Stimulated activated CD8-positive, alpha-beta memory T cell treated with anti-CD3 and anti-CD28 coated beads, Interleukin-7, amount 100 ng/mL, for 1 hour (primary cell): ENCODE measurements at places on chromosomes 12 and 14.

DNA sequence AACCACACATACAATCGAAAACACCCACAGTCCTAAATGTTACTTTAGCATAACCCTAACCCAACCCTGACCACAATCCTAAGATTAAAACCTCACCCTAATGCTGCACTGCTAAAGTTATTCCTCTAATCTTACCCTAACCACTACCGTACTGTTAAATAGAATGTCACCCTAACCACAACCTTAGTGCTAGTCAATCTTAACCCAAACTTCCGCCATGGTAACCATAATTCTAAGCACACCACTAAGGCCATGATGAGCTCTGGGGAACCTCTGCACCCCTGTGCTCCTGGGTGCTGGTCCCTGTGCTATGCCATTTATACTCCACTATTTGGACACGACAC lies 38.0 kb downstream of the LTBP2 start:
- no peak for DNase-seq

- no peak for DNase-seq
These were observed 242.2 kb downstream of the SOX5 start for GRCh38 chr12:23707270-23707669.

GRCh38 chr12:43294147-43294546 lies 257.9 kb downstream of the ADAMTS20 start:
- DNase-seq, result no peak

- no peak for DNase-seq
These were observed 112.0 kb downstream of the ANO6 start for GRCh38 chr12:45327823-45328383.

DNA sequence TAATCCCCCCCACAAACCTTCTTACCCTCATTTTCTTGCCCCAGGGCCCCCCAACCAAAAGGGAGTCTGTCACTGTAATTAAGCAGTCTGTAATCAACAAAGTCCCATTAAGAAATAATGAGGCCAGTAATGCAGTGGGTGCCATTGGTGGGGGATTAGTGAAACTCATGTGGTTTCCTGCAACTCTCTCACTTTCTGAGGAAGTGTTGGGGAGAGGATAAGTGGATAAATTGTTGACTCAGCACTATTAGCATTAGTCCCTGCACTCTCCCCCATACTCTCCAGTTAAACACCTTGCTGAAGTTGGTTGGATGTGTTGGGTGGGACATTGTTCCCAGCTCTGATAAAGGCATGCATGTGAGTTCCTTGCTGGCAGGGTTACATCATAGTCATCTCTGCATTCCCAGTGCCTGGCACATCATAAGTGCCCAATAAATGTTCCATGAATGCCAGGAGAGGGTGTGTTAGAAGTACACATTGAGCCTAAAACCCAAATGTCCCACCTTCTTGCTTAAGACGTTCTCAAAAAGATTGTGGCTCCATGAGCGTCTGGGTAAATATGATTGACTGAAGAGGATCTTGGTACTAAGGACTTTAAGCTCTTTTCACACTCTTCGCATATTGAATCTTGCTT lies 45.8 kb upstream of the HOXC13 start:
- no peak for DNase-seq

DNA sequence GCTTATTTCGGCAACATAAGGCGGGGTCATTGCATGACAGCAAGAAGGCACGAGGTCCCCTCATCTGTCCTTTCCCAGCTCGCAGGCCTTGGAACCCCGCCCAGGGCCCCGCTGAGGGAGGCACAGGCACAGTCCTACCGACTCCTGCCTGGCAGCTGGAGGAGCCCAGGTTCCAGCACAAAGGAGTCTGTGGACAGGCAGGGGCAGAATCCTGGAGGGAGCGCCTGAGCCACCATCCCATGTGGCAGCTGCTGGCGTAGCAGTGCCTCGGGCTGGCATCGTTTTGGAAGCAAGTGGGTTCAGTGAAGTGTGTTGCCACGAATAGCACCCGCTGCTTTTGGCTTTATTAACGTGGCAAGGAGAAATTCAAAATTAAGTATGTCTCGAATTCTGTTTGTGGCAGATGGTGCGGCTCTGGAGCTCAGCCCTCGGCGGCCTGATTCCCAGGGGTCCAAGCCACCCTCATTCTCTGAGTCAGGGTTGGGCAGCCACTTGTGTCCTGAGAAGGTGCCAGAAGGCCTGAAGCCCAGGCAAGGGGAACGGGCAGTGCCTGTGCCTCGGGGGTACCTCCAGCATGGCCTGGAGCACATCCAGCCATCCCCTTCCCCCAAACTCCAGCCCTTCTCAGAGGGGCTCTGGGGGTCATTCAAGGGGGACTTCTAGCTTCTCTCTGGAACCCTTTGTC lies 35.9 kb downstream of the SLC8B1 start:
- no peak for DNase-seq

- no peak for DNase-seq
These were observed 92.5 kb upstream of the EIF5 start for GRCh38 chr14:103241531-103241930.

- DNase-seq, result peak; percentile 91
These were observed 6.8 kb upstream of the BAZ2A start for GRCh38 chr12:56636675-56637540.

GRCh38 chr12:18747895-18748294 lies 10.0 kb downstream of the CAPZA3 start:
- DNase-seq, result no peak

DNA sequence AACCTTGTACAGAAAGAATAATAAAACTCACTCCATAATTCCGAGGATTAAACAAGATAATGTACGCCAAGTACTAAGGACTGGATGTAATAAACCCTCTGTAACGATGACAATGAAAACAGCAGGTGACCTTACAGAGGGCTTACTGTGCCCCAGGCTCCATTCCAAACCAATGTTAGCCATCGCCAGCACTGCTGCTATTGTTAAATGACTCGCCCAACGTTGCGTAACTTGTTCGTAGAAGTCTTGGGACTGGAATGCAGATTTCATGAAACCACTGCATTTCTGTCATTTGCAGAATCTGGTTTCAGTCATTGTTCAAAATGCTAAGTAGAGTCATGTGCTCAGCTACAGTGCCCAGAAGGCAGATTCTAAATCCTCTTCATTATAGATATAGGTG lies 728 bp upstream of the STON2 start:
- no peak for DNase-seq

DNA sequence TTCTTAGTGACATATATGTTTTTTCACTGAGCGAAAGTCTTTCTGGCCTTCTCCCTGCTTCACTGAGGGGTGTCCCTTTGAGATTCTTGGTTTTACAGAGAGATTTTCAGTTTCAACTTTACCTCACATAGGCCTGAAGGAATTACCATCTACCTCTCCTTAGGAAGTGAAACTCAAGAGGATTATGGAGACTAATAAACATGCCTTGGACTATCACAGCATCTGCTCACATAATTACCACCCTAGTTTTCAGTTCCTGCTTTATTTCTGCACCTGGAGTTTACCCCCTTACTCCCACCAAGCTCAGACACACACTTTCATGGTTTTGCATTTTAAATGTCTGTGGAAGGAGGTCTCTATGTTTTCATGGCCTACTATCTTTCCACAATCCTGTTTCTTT lies 118.3 kb upstream of the SCAF11 start:
- no peak for DNase-seq

GRCh38 chr12:82688035-82688501 lies 1.4 kb downstream of the TMTC2 start:
- no peak for DNase-seq

DNA sequence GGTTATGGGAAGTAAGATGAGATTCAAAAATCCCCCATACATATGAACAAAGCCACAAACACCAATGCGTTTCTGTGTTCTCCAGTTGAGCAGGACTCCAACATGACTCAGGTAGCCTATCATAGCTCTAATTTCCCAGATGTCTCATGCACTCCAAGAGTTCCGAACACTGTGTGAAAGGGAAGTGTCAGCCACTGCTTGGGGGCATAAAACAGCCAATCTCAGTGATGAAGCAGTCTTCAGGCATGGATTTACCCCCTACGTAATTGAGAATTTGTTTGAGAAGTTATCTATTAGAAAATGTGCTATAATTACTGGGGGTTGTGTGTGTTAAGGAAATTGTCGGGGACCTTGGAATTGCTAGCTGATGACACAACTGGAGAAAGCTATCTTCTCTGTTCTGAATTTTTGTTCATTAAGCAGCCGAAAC lies 153.9 kb upstream of the AVPR1A start:
- DNase-seq, result no peak

DNA sequence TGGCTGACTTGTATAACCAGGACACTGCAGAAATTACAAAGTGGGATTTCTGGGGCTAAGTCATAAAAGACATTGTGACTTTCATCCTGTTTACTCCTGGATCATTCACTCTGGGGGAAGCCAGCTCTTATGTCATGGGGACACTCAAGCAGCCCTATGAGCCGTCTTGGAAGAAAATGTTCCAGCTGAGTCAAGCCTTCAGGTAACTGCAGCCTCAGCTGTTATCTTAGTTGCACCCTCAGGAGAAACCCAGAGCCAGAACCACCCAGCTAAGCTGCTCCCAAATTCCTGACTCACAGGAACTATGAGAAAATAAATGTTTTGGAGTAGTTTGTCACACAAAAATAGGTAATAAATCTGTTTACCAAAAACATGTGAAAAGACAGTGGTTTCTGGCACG lies 43.1 kb upstream of the GXYLT1 start:
- no peak for DNase-seq

- DNase-seq, result no peak
These were observed 59.2 kb upstream of the PELI2 start for GRCh38 chr14:56059054-56059453.

- DNase-seq, result no peak
These were observed 72.8 kb downstream of the ANKS1B start for GRCh38 chr12:99911967-99912366.

DNA sequence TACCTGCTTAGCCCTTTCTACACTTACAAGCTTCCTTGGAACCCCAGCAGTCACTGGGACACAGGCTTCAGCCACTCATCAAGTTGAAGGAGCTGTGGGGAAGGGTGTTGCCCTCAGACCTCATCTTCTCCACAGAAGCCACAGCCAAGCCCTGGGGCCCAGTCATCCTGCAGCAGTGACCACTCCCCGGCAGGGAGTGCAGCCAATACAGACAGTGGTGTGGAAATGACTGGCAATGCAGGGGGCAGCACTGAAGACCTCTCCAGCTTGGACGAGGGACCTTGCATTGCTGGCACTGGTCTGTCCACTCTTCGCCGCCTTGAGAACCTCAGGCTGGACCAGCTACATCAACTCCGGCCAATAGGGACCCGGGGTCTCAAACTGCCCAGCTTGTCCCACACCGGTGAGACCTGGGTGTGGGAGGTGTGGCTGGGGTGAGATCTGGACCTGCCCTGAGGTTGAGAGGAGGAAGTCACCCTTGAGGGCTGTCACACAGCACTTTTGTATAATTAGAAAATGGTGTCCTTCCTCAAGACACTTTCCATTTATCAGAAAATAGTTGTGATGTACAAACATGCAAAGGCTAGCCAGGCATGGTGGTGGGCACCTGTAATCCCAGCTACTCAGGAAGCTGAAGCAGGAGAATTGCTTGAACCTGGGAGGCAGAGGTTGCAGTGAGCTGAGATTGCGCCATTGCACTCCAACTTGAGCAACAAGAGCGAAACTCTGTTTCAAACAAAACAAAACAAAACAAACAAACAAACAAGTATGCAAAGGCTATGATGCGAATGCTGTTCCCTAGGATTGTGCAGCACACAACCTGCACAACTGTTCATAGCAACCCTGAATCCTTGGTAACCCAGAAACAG lies 9.9 kb downstream of the GLI1 start:
- DNase-seq, result no peak

DNA sequence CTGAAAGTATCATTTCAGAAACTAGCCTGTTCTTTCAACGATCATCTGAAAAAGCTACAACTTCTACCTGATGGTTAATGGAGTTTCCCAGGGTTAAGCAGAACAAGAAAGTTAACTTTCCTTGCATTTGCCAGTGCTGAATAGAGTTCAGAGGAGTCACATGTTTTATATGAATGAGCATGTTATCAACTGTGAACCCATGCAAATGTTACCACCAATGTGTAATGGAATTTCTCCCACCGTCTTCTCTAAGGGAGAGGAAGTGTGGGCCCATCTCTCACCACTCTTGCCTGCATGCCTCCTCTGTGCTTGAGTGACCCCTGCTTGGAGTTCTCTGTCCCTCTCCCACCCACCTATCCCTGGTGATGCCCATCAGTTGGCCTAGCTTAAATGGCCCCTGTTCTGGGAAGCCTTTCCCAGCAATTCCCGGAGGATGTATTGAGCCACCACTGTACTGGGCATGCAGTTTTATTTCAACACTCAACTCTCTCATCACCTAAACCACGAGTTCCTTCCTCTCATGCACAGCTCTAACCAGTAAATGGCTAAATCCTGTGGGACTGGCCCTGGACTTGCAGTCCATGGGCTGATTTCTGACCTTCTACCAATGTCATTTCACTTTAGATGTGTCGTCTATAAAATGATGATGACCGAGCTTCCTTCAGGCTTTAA lies 159.8 kb downstream of the RPAP3 start:
- no peak for DNase-seq

DNA sequence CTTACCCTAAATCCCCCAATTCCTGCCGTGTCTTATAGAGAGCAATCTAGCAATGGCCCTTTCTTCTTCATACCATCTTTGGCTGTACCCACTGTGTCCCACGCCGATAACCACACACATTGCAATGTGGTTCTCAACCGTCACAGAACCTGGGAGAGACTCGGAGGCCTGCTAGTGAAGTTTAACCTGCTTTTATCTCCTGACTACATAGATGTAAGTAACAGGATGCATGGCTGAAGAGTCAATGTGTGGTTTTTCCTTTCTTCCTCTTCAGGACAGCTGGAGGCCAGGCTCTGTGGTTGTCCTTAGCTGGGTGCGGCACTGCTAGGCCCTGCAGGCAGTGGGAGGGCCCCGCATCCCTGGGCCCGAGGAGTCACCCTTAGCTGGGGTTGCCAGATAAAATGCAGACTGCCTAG lies 51.3 kb downstream of the ZNF664 start:
- DNase-seq, result no peak

GRCh38 chr12:62977883-62978282 lies 42.9 kb upstream of the PPM1H start:
- DNase-seq, result no peak

DNA sequence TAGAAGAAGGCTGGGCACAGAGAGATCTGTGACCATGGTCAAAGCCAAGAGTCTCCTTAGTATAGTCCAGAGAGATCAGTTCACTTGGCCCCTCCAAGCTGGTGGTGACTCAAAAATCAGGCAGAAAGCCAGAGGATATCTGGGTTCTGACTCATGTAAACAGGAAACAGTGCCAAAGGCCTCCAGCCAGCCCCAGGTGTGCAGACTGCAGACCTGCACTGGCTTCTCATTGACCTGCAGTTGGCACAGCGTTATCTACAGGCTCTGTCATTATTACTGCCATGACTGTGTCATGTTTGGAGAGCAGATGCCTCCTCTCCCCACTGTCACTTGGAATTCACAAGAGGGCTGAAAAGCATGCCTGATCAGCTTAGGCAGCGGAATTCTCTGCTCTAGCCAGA lies 295.7 kb upstream of the PRKD1 start:
- no peak for DNase-seq

DNA sequence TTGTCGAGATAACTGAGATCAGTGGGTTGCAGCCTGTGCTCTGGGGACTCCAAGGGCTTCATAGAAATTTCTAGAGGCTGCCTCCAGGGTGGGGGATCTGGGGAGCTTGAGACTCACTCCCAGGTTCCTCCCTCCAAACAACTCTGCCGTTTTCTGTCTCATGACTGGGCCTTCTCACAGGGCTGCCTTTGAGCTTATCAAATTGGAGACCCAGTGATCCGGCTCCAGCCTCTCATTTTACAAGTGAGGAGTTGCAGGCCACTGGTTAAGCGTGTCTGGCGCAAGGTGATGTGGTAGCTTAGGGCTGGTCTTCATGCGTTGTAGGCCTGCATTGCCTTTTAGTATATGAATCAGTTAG lies 85.8 kb downstream of the SLC25A47 start:
- no peak for DNase-seq

- no peak for DNase-seq
These were observed 162.4 kb downstream of the CAND1 start for GRCh38 chr12:67431411-67432020.
